ENCODE measurements at places on chromosomes 4 and X. TPM values are rescaled to one million over a fixed set of nuclear protein-coding genes. Genes with fewer than 3 reads are reported as not detected.
A peak's percentile ranks its signal among the peaks of the same experiment; 100 is the strongest.

DNA sequence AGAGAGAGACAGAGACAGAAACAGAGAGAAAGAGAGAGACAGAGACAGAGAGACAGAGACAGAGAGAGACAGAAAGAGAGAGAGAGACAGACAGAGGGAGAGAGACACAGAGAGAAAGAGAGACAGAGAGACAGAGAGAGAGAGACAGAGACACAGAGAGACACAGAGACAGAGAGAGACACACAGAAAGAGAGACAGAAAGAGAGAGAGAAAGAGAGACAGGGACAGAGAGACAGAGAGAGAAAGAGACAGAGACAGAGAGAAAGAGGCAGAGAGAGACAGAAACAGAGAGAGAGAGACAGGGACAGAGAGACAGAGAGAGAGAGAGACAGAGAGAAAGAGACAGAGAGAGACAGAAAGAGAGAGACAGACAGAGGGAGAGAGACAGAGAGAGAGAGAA, 52.9 kb downstream of the CRLF2 start:
- no peak for DNase-seq

DNA sequence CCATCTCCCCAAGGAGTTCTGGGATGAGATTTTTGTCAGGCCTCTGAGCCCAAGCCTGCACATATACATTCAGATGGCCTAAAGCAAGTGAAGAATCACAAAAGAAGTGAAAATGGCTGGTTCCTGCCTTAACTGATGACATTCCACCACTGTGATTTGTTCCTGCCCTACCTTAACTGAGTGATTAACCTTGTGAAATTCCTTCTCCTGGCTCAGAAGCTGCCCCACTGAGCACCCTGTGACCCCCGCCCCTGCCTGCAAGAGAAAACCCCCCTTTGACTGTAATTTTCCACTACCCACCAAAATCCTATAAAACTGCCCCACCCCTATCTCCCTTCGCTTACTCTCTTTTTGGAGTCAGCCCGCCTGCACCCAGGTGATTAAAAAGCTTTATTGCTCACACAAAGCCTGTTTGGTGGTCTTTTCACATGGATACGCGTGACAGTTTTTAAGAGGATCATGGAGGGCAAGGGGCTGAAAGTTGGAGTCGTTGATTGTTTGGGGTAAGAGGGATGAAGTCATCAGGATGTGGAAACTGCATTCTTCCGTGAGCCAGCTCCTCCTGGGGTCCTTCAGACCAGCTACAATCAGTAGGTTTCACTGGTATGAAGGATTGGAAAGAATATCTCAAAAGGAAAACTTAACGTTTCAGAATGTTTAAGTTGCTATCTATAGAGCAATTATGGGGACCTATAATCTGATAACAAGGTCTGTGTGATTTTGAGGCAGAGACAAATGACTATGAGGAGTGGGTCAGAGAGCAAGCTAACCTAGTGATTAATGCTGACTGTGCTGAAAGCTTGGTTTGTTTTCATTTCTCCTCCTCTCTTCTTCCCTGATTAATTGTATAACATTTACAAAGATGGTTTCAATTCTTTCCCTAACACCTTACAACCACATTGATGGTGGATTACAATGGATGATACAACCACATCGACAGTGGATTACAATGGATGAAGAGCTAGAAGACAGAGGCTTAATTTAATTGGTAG, 28.6 kb upstream of the MAGEA11 start:
- no peak for DNase-seq

DNA sequence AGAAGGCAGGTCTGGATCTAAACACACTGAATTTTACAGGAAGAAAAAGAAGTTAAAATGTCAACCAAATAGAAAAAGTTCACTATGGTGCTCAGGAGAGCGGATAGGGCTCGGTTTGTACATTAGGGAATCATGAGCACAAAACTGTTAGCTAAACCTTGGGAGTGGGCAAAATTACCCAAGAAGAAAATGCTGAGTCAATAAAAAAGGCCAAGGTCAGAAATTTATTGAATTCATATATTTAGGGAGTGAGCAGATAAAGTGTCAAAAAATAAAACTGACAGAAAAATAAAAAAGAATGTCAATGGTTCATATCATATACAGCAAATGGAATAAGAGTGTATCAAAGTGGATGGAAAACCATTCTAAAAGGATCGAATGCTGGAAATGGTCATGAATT, 452.5 kb upstream of the SMIM31 start:
- DNase-seq: no peak

- DNase-seq: no peak
Measured at GRCh38 chr4:21013501-21013900, 313.2 kb downstream of the PACRGL start.

DNA sequence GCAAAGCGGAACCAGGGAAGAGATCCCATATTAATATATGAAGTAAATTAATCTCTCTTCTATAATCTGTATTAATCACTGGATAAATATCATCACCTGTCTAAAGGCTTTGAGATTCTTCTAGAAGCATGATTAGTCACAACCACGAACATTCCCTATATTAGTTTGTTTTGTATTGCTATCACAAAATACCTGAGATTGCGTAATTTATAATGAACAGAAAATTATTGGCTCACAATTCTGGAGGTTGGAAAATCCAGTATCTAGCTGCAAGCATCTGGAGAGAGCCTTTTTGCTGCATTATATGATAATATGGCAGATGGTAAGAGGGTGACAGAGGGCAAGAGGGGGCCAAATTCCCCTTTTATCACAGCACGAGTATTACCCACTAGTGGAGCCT, 532.6 kb upstream of the EPHA5 start:
- DNase-seq: no peak

- DNase-seq: no peak
Measured at GRCh38 chr4:53866055-53866454, 198.3 kb downstream of the CHIC2 start.

GRCh38 chr4:139664442-139664841, 1.2 kb upstream of the MGST2 start:
- DNase-seq: no peak

DNA sequence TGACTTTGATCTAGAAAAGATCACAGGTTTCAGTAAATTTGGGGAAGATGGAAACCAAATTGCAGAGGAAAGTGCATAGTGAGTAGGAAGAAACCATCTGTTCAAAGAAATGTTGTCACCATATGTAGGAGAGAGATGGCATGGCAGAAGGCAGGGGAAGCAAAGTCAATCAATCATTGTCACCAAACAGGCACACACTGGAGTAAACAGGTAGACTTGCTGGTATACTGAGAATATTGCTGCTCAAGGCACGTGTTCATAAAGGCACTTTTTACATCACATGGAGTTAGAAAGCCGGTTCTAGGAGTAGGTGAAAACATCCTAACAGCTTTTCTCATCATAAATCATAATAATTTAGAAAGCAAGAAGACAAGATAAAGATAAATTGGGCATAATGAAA, 550.5 kb upstream of the FAT1 start:
- no peak for DNase-seq

- peak; percentile 11 for DNase-seq
Measured at GRCh38 chr4:5051278-5052203, at the start of gene STK32B. STK32B (plus strand) TSS chr4:5051480.

DNA sequence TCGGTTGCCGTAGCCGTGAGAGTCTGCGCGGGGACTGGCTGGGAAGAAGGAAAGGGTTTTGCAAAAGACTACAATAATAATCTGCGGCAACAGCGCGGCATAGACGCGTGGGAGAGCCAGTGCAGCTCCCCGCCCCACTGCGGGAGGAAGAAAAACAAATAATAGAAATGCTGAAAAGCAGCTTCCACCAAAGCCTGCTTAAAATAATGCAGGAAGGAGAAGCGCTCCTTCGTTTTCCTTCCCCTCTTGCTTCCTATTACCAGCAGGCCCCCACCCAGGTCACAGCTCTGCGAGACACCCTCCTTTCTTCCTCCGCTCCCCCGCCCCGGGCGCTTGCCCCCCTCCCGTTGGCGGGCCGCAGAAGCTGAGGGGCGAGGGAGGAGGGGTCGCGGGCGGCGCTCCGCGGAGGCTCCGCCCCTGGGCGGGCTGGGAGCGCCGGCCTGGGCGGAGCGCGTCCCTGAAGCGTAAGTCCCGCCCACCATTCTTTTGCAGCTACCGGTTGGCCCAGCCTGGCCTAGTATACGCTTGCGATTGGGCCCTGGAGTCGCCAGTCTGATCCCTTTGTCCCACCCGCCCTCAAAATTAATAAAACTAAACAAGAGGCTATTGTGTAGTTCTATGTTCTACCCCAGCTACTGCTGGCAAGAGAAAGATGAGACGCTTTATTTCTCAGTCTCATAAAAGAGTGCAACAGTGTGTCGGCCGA, 636 bp upstream of the AMOT start:
- peak; percentile 64 for DNase-seq

DNA sequence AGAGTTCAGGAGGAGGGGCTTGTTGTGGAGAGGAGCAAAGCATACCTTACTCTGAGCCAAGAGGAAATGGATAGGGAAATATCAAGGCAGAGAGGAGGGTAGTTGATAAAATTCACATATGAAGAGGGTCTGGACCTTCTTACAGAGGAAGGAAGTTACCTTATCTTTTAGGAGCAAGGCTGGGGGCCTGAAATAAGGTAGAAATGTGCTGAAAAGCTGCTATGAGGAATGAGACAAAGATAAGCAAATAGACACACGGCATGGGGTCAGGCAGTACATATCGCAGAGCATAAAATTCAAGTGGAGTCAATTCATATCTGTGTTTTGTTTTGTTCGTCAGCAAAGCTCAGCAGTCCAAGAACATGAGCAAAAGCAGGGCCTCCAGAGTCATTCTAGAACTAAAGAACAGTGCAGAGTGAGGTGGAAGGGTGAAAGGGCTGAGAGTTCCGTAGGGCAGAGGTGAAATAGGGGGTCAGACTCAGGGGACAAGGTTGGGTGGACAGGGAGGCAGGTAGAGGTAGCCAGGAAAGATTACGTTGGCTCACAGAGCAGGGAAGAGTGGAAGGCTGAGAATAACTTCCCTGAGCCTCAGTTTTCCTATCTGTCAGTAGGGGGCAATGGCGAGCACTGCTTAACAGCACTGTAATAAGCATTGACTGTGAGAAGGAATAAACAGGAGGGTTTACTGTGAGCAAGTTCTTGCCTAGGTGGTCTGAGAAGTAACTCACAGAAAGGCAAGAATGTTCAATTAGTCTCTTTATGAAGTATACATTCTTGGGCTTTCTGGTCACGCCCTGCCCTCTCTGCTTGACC, 9.2 kb downstream of the VSIG4 start:
- no peak for DNase-seq

DNA sequence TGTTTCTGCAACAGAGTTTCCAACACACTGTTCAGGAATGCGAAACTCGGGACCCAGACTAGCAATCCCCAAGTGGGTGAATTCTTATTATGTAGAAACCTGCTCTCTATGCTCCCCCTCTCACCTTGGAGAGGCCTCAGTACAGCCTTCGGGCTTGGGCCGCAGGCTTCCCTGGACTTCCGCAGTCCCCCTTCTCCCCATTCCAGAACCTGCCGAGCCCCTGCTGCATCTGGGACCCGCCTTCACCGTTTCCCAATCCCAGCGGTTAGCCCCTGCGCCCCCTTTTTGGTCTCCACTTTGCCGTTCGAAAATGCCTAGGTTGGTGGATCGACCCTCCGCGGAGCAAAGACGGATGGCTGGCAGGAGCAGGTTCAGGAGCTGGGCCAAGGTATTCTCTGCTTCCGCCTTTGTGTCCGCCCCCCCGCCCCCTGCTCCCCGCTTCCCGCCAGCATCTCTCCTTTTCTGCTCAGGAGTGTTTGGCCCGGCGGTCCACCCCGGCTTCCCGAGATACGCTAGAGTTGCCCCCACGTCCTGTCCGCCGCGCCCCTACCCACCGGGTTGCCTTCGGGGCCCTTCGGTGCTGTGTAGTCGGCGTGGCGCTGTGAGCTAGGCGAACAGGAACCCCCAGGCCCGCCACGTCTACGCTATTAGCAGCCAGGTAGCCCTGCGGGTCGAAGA, 11.5 kb downstream of the HAND2 start:
- no peak for DNase-seq

- DNase-seq: no peak
Measured at GRCh38 chr4:171639540-171639939, 173.7 kb upstream of the GALNTL6 start.

- no peak for DNase-seq
Measured at GRCh38 chr4:121278811-121279368, 101.9 kb downstream of the QRFPR start.

DNA sequence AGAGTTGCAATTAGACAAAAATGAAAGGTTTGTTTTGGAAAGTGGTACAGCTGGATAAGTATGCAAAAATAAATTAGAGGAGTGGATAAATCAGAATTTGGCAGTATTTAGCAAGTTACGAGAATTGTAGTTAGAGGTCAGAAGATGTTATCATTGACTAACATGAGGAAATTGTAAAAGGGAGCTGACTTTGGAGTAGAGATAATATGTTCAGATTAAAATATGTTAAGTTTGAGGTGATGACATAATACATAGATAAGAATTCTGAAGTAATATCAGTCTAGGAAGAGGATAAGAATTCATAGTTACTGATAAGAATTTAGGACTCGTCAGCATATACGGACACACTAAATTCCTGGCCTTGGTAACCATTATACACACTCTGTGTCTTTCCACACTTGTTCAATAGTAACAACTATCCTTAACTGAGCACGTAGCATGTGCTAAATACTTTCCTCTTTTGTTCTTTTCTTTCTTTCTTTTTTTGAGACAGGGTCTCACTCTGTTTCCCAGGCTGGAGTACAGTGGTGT, 4.1 kb upstream of the EPGN start:
- no peak for DNase-seq

- DNase-seq: no peak
Measured at GRCh38 chr4:112060212-112060611, 85.0 kb upstream of the FAM241A start.

DNA sequence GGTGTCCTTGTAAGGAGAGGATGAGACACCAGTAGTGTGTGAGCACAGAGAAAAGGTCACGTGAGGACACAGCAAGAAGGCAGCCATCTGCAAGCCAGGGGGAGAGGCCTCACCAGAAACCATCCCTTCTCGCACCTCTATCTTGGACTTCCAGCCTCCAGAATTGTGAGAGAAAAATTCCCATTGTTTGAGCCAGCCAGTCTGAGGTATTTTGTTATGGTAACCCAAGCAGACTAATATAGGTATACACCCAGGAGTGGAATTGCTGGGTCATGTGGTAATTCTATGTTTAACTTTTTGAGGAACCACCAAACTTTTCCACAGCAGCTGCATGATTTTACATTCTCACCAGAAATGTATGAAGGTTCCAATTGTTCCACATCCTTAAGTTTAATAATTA, 25.6 kb downstream of the ZDHHC9 start:
- no peak for DNase-seq

- DNase-seq: no peak
Measured at GRCh38 chr4:184309241-184310170, 91.8 kb upstream of the ENPP6 start.

DNA sequence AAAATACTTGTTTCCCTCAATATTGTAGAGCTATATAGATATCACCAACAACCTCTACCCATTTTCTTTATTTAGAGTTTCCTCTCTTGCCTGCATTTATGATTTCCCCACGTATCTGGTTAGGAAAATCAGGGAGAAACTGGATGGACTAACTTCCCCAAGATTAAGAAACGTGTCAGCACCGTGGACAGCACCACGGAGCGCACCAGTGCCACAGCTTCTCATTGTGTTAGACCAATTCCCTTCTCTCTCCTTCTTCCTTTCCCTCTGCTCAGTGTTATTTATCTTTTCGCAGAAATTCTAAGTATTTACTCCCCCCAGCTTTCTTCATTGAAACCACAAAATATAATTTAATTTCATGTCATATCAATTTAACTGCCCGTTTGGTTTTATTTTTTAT, 568.6 kb upstream of the BOD1L1 start:
- no peak for DNase-seq

Gene SLC2A9
- total RNA-seq: 1.8 TPM

Gene MGARP
- total RNA-seq: not detected

Gene CXXC4
- not detected for total RNA-seq

Gene FMR1NB
- not detected for total RNA-seq

Gene AWAT2
- total RNA-seq: not detected

Measured in CD8-positive, alpha-beta T cell (primary cell).